Tracheal epithelial cell (primary cell): ENCODE measurements at places on chromosomes 5 and 9. TPM values are rescaled to one million over a fixed set of nuclear protein-coding genes. Genes with fewer than 3 reads are reported as not detected.

Gene SV2C
- total RNA-seq, result not detected in 2 replicates

Gene MOB3B
- 0.85 and 1.4 TPM in 2 replicates for total RNA-seq

Gene CPLANE1
- total RNA-seq, result 8.7 and 9.2 TPM in 2 replicates

Gene NME5
- 1.7 and 2.8 TPM in 2 replicates for total RNA-seq

Gene GMCL2
- total RNA-seq, result not detected in 2 replicates

Gene MED27
- total RNA-seq, result 7.5 and 11.3 TPM in 2 replicates

Gene HSPB3
- total RNA-seq, result not detected in 2 replicates

Gene DDX4
- total RNA-seq, result not detected in 2 replicates

Gene GABRA1
- total RNA-seq, result not detected in 2 replicates

Gene SET
- total RNA-seq, result 528 and 661 TPM in 2 replicates

Gene IGIP
- total RNA-seq, result 2.9 and 5.1 TPM in 2 replicates
